Esophagus squamous epithelium (tissue), 5 donors: ENCODE measurements at places on chromosomes 11 and 22.

DNA sequence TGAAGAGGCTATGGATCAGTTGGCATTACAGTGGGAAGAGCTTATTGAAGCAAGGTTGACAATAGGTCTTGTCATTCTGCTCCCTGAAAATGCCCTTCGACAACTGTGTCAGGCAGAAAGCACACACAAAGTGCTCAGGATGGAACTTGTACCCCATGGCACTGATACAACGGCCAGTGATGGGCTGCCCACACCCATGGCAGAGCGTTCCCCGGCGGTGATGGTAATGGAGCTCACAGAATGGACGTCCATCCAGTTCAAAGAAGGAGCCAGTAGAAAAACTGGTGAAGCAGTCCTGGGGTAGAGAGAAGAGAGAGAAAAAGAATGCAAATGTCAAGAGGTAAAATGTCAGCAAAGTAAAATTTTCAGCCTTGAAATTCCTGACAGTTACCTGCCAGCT, 19.5 kb upstream of the OR5B21 start:
- no peak for DNase-seq

DNA sequence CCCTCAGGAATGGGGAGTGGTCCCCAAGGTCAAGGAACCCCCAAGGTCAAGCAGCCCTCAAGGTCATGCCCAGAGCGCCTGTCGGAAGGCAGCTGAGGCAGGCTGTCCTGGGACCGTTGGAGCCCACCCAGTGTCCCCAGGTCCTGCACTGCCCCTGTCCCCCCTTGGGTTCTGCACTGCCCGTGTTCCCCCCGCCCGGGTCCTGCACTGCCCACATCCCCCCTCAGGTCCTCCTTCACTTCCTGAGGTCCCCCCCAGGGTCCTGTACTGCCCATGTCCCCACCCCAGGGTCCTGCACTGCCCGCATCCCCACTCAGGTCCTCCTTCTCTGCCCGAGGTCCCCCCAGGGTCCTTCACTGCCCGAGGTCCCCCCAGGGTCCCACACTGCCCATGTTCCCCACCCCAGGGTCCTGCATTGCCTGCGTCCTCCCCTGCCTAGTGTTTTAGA, 1073.0 kb downstream of the BRD1 start:
- no peak for DNase-seq

- DNase-seq = no peak
Observed at GRCh38 chr11:86219311-86220193, 25.0 kb upstream of the EED start.

DNA sequence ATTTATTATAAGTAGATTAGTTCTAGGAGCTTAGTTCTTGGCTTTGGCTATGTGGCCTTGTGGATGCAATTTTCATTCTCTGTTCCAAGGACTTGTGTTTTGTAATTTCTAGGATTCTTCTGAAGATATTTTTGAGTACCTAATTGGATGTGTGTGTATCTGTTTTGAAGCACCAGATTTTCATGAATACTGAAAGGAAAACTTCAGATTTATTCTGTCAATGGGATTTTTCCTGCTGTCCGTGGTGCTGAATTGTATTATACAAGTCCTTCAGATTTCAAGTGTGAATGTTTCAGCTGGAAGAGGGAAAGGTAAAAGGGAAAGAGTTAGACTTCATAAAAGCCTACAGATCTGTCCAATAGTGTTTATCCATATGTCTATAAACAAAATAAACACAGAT, 18.2 kb upstream of the SYN3 start:
- DNase-seq = no peak

DNA sequence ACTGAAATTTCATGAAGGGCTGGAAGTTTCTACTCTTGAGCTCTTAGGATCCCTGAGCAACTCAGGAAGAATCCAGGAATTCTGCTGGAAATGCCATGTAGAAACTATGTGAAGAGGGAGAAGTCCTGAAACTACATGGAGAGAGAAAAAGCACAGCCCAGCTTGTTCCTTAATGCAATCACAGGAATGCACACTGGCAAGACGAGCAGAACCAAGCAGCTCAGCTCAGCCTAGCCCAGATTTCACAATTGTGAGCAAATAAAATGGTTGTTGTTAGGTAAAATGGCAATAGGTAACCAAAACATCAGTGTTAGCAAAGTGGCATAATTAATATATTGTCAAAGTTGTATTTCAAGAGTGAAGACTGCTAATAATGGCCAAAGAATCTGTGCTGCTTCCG, 28.1 kb downstream of the ZNF214 start:
- DNase-seq = no peak

DNA sequence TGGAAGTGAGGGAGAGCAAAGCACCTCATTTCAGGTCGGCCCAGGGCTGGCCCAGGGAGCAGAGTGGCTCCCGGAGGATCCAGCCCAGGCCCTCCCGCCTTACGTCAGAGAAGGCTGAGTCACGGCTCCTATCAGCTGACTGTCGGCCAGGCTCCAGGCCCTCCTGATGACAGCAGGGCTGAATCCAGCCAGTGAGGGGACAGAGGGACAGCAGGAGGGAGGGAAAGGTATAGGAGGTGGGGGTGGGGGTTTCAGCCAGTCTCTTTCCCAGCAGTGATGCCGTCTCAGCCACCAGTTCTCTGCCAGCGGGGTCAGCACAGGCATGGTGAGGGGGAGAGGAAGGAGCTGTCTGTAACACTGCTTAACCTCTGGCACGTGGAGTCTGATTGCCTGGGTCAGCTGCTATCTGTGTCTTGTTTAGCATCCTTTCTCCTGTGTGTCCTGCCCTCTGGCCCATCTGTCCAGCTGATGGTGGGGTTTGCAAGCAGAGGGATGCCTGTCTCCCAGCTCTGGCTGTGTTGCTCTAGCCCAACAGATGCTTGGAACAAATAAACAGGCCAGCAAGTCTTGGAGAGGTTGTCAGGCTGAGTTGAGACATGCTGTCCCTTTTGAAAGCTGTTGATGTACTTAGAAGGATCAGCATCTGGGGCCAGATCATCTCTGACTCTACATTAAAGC, 74.0 kb downstream of the ADAMTS15 start:
- no peak for DNase-seq

GRCh38 chr11:101912823-101913284, 2.0 kb upstream of the CEP126 start:
- no peak for DNase-seq

DNA sequence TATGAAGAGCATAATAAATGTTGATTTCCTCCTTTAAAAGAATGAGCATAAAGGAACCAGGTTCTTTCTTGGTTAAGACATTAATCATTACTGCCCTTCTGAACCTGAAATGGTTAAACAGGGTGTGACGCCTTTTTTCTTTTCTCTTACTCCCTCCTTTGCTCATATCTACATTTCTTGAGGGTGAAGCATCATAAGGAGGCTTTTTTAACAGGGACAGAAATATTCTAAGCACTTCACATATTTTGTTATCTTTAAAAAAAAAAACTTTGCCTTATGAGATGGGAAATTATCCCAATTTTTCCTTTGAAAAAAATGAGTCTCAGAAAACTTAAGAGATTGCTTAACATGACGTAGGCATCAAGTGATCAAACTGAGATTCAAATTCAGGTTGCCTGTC, 1036.3 kb upstream of the TENM4 start:
- no peak for DNase-seq

DNA sequence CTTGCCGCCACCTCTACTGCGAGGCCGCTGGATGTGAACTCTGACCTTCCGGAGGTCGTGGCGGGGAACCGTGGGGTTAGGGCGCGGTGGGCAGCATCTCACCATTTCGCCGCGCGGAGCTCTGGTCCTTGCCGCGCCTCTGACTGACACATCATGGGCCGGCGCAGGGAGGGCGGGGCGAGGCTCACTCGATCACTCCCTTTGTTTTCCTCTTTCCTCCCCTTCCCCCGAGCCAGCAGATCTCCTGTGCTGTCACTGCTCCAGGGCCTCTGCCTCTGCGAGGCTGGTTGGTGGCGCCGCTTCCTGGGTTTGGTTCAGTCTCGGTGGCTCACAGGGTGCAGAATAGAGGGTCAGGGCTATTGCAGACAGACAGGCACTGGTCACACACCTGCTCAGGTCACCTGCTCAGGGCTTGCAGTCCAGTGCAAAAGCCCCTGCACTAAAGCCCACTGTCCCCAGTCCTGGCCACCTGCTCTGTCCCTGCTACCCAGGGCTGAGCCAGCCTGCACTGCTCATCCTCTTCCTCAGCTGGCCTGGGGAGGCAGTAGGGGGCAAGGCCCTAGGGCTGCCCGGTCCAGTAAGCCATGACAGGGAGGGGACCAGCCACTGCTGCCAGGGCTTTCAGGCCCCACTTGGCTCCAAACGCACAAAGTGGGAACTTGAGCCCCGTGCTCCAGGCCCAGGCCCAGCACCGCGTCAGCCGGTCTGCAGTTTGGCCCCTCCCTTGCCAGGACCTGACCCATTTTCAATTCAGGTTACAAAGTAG, 36.2 kb downstream of the PISD start:
- no peak for DNase-seq

DNA sequence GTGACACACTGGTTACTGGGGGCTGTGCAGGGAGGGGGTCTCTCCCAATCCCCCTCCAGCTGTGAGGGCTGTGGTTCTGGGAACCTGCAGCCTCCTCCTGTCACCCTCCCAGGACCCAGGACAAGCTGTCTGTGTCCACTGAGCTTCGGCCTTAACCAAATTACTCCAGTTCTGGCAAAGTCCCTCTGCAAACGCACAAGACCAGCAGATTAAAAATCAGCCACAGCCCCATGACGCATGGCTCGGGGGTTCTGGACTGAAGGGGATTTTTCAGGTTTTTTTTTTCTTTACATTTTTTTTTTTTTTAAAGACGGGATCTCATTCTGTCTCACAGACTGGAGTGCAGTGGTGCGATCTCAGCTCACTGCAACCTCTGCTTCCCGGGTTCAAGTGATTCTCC, 32.2 kb upstream of the A4GALT start:
- no peak for DNase-seq

DNA sequence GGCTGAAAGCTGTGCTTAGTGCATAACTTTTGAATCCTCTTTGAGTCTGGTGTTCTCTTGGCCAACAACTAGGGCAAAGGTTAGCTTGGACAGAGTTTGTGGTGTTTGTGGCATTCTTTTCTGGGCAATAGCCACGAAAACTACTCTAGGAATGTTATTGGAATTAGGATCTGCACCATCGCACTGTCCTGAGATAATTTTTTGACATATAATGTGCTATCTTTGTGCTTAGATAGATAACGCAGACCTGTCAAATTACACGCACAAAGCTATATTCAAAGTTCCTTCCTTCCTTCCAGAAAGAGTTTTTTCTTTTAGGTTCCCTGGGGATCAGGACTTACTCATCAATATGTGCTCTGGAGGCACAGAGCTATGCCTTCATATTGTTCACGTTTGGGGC, 166.8 kb upstream of the MTMR2 start:
- DNase-seq = no peak

DNA sequence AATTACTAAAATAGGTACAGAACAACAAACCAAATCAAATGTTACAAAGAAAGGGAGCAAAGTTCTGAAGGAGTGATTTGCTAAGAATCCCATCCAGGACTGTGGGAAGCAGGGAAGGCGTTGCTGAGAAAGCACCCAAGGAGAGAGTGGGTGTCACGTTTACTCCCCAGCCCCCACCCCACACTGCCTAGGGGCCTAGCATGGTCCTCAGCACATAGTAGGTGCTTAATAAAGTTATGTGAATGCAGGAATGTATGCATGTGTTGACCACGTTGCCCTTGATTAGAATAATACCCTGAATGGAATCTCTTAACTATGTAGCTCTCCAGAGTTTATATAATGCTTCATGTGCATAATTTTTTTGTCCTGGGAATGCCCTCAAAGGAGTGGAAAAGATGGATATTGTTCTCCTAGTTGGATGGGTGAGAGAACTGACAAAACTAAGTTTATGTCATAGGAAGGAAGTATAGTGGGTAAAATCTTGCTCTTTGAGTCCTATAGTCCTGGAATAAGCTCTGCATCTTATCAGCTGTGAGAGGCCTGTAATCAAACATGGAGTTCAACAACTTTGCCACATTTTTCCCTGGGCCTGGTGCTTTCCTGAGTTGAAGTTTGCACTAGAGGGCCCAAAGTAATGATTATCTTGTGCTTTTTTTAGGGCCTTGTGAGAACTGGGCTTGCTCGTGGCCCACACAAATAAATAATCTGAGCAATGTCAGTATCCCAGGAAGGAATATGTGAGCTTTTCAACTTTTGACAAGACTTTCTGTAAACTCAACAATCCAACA, 53.8 kb upstream of the LMO2 start:
- no peak for DNase-seq

GRCh38 chr22:23709107-23709506, 18.3 kb downstream of the RGL4 start:
- DNase-seq = no peak

GRCh38 chr11:48024635-48025071, 44.3 kb downstream of the PTPRJ start:
- no peak for DNase-seq

- DNase-seq = no peak
Observed at GRCh38 chr22:26168939-26169314, 335 bp upstream of the SEZ6L start.

- DNase-seq = no peak
Observed at GRCh38 chr11:93784935-93785360, 866 bp downstream of the MED17 start.

DNA sequence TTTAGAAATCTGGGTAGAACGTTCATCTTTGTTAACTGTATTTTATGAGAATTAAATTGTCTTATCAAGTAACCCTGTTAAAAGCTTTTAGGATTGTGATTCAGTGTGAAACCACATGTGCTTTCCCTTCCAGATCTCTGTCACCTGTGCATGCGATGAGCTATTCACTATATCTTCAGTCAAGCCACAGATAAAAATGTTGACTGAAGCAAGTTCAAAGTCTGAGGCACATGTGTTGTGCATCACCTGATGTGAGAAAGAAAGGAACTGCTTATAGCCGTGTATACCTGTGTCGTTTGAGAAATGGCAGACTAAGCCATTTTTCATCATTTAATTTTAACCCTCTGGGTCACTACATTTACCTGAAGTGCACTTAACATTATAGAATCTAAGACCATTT, 1088.9 kb upstream of the TENM4 start:
- DNase-seq = no peak

- no peak for DNase-seq
Observed at GRCh38 chr22:50074551-50075530, 10.4 kb downstream of the MLC1 start.

GRCh38 chr11:15519124-15519791, 404.5 kb downstream of the INSC start:
- DNase-seq = no peak

DNA sequence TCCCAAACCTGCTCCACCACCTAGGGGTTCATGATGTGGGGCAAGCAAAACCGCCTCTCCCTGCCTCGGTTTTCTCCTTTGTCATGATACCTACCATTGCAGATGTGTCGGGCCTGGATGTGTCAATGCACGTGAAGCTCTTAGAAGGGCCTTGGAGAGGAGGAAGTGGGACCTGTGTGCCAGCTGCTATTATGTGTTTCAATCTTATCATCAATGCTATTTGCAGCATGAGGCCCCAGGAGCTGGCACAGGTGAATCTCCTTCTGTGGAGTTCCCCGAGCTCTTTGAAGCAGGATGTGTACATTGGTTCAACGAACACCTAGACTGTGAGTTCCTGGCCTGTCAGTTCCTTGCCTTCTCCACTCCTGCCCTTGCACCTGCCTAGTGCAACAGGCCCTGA, 331.6 kb downstream of the CTTN start:
- DNase-seq = no peak

- DNase-seq = no peak
Observed at GRCh38 chr11:130474637-130475400, 26.4 kb downstream of the ADAMTS15 start.

- DNase-seq = no peak
Observed at GRCh38 chr11:68469642-68470041, 9.1 kb downstream of the PPP6R3 start.

GRCh38 chr11:75896843-75897419, 81.9 kb downstream of the UVRAG start:
- DNase-seq = no peak
